ENCODE measurements at places on chromosomes 5 and 9.

DNA sequence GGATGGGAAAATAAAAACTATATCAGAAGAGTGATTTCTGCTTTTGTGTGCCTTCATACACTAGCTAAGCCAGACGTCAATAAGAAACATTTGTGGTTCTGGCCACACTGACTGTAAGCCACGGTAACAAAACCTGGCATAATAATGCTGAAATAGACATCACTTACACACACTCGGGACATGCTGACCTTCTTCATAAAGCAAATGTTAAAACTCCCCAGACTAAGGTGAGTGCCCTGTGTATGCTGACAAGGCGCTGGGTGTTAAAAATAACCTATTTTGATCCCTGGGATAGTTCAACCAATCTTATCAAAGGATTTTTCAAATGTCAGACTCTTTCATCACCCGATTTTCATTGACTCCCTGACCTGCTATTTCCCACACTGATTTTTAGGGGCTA is 337.0 kb downstream of the RAB3C start:
- no peak for DNase-seq

- no peak for DNase-seq
Observed at GRCh38 chr9:75431375-75431774, 343.1 kb downstream of the OSTF1 start.

- DNase-seq, result no peak
Observed at GRCh38 chr5:100861148-100861547, 41.9 kb downstream of the ST8SIA4 start.

GRCh38 chr5:66922881-66923280 is 273.7 kb downstream of the CD180 start:
- DNase-seq, result no peak

- DNase-seq, result no peak
Observed at GRCh38 chr9:128116104-128117083, 11.1 kb downstream of the PTGES2 start.

GRCh38 chr5:32785611-32786254 is 74.6 kb downstream of the NPR3 start:
- no peak for DNase-seq

All from stimulated activated CD4-positive, alpha-beta T cell treated with anti-CD3 and anti-CD28 coated beads, TNF-alpha, amount 100 ng/mL, for 4 hours (primary cell).